ENCODE measurements at places on chromosomes 2 and 18.

- DNase-seq: no peak
Measured at GRCh38 chr2:144156736-144157640, 362.9 kb downstream of the ZEB2 start.

DNA sequence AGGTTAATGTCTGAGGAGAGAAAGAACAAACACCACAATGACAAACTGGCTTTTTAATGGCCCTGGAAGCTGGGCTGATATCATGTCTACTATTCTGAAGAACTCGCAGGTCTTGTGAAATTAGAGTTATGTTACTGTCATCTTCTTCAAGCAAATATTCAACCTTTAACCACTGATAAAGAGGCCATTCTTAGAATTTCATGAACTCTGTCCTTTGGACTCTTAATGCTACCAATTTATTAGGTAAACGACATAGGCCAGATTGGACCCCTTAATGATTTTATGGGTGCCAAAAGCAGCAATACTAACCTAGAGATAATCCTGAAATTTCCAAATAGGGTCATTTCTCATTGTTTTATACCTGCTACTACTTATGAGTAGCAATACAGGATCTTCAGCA is 109.0 kb upstream of the ACVR1C start:
- no peak for DNase-seq

- peak; percentile 29 for DNase-seq
Measured at GRCh38 chr2:15177103-15177502, 384.0 kb downstream of the NBAS start.

GRCh38 chr2:112712903-112713584 is 7.8 kb upstream of the NT5DC4 start:
- DNase-seq: no peak

- DNase-seq: no peak
Measured at GRCh38 chr2:234269769-234270204, 219.3 kb downstream of the SPP2 start.

DNA sequence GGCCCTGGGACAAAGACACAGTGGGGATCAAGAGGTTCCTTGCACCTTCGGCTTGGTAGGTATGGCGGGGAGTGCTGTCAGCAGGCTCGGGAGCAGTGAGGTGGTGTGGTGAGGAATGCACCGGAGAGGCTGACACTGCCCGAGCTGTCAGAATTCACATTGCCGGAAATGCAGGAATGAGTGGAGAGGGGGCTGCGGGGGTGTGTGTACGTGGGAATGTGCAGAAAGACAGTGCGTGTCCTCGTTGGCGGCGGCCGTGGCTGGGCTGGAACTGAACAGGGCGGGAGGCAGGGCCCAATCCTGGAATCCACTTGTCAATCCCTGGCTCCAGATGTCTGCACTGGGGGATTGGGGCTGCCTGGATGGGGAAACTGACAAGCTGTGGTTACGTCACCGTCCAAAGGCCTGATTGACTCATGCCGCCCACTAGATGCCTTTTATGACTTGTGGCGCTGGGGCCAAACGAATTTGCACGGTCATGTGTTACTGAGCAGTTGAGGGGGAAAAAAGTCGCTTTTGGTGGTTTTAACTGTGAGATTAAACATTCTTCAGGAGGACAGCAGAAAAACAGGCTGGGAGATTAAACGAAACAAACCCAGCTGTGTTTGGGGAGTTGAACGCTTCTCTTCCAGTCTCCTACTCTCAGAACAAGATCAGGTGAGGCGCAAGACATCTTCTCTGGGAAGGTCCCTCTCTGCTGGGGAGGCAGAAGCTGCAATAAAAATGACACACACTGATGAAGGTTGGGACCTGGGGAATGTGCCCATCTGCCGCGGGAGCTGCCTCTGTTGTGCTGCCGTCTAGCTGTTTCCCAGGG is 189.4 kb upstream of the GLI2 start:
- no peak for DNase-seq

DNA sequence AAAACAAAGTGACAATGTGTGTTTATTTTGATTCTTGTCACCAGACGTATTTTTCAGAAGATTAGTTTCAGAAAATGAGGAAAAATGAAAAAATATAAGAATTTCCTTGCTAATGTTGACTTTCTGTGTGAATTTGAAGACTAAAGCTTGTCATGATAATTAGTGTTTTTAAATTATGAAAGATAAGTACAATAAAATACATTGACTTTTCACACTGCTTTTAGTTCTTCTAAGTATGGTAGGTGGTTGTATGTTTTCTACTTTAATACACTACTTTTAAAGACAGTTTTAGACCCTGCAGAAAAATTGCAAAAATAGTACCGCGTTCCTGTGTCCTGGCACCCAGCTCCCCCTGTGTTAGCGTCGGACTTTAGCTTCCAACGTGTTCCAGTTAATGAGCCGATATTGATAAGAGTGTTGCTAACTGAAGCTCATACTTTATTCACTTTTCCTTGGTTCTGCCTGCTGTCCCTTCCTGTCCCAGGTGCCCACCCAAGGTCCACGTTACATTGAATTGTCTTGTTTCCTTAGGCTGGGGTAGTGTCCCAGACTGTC is 695 bp downstream of the RBFA start:
- no peak for DNase-seq

- no peak for DNase-seq
Measured at GRCh38 chr2:191012845-191013681, 908 bp downstream of the STAT1 start.

DNA sequence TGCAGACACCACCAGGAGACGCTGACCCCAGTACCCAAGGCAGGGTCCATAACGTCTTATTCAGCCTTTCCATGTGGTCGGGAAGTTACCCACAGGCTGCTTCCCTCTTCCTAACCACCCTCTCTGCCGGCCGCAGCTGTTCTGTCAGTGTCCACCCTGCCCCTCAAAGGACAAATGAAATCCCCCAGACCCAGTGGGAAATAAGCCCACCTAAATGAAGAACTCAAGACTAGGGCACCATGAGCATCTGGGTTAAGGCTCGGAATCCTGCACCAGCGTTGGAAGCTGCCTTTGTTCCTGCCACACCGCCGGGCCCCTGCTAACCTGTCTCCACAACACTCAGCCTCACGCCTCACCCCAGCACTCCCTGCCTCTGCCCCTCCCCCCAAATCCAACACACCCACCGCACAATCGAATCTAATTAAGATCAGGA is 21.7 kb downstream of the BCL11A start:
- no peak for DNase-seq

- DNase-seq: no peak
Measured at GRCh38 chr18:59123588-59124369, 15.9 kb upstream of the SEC11C start.

- DNase-seq: no peak
Measured at GRCh38 chr18:46211816-46212215, 107.6 kb downstream of the HAUS1 start.

- DNase-seq: no peak
Measured at GRCh38 chr18:12540751-12541150, 117.2 kb downstream of the SPIRE1 start.

DNA sequence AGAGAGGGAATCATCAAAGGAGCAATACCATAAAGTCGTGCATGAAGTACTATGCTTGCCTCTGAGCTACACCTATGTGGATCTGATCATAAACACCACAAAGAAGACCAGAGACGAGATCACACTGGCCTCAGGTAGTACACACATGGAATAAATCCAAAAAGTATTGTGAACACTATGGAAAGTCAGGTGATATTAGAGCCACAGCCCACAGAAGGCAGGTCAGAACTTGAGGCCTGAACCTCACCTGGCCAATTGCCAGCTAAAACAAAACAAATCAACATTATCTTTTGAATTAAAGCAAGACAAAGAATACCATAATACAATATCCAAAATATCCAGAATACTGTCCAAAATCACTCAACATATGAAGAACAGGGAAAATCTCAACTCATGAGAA is 371.1 kb downstream of the NCKAP5 start:
- no peak for DNase-seq

DNA sequence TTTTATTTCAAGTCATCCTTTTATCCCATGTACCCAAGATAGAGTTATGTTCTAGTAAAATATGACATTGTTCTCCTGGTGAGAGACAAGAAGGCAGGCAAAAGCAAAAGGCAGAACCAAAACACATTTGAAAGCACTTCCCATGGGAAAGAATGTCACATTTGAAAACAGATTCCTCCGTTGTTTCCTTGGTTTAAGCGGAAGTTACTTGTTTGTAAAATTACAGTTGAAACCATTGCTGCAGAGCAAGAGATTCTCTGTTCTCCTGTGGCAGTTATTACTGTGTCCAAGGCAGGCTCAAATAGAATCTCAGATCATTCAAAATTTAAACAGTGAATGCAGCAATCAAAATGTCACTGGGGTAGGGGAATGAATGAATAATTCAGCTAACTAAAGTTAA is 149.6 kb downstream of the MTCL1 start:
- no peak for DNase-seq

DNA sequence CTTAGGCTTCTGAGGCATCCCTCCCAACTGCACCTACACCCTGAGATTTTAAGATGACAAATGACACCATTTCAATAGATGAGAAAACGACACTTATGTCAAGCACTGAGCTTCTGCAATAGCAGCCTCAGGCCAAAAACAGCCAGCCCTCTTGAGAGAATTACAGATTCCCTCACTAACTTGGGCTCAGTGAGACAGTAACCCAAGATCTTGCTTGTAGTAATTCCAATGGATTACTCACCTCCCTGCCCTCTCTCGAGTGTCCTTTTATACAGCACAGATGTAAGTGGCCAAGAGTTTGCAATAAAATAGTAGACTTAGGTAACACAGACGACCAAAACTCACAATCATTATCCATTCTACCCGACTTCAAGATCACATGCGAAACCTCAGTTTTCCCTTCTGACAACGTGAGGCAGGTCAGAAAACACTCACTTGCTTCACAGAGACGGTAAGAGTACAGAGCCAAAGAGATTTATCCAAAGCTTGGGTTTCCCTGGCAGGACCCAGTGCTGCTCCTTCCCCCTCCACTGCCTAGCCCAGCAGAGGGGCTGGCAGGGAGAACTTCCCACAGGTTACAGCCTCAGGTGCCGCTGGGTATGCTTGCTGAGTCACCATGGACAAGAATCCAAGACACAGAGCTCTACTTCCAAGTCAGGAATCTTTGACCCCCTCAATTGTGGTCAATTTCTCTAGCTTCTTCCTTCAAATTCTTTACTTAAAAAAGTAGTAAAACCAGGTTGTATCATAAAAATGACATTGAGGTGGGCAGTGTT is 181.4 kb downstream of the MYO5B start:
- DNase-seq: no peak

GRCh38 chr2:20580690-20581437 is 70.0 kb downstream of the HS1BP3 start:
- no peak for DNase-seq

DNA sequence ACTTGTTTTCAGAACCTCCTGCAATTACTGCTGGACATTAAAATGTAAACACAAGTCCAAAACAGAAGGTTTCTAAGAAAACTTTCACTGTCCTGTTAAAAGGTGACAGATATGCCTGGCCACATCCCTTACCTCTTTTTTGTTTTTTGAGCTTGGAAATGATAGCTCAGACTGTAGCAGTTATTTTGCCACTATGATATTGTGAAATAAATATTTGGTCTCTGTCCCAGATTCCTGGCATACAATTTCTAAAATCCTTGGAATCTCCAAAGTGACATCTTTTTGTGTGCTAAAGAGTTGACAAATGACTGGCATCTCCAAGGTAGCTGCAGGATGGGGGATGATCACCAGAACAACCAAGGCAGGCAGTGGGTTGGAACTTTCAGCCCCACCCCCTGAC is 16.8 kb downstream of the TPGS2 start:
- DNase-seq: no peak

DNA sequence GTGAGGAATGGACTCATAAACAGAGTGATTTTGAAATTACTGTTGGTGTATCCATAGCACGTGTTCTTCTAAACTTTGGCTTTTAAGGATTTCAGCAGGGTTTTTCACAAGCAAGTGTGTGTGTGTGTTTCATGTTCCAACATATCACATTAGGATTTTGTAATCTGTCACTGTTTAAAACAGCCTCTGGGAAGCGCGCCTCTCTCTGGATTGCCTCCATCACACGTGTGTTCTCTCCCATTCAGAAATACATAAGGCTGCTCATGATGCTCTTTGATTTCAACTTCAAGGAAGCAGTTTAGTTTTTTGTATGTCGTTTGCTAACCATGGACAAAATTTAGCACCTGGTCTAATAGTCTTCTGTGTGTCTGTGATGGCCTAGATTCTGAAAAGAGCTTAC is 370.4 kb downstream of the MTX2 start:
- no peak for DNase-seq

DNA sequence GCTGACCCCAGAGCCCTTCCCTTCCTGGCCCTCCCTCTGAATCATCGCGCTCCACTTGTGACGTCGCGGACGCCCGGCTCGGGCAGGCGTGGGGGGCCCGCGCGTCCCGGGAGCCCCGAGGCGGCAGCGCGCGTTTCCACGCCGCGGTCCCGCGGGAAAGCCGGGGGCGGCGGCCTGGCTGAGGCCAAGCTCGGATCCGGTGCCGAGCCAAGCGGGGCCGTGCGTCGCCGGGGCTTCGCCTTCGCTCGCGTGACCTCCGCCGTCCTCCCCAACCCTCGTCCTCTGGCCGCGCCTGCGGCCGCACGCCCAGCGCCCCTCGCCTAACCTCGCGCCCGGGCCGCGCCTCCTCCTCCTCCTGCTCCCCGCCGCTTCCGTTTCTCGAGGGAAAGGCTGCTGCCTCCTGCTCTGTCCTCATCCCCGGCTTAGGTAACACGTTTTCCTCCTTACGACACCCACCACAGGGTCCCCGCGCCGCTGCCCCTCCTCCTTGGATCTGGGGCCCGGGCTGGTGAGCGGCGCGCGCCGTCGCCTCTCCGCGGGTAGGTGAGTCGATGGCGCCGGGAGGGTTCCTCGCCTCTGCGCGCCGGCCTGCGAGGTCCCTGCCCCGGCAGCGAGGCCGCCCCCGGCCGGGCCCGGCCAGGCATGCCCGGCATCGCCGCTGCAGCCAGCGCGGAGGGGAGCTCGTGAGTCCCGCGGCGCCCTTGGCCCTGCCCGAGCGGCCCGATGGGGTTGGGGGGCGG is at the start of gene INPP1:
Gene INPP1 (plus strand): TSS at position 54 of the 740 bp plus-strand sequence. CDS start 16,514 bp downstream, outside the sequence.
- peak; percentile 27 for DNase-seq

DNA sequence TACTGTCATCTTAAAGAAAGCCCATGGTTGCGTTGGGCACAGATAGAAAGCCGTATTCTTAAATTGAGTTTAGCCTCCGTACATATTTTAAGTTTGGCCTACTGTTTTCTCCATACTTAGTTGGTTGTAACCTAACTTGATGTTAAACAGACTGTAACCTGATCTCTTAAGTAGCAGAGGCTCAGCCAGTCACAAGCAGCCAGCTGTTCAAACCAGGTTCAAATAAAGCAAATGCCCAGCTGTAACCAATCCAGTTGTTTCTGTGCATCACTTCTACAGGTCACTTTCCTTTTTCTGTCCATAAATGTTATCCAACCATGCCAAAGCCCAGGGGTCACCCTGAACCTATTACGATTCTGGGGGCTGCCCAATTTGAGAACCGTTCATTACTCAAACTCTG is 10.0 kb upstream of the THADA start:
- DNase-seq: no peak

DNA sequence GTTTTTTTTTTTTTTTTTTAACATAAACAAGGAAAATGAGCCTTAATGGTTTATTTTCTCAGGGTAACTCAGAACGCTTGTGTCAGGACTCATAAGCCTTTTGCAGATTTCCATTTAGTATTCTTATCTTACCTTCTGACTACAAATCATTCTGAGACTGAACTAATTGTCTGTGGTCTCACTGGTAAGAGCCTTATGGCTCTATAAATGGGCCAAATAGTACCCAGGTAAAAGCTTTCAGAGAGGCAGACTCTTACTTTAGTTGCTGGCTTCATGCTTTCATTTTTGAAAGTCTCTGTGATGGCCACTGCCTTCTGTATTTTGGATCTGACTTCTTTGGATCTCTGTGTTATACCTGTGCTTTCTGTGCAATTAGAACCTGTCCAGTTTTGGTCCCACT is 403.4 kb downstream of the RIT2 start:
- DNase-seq: no peak

- no peak for DNase-seq
Measured at GRCh38 chr18:79786786-79787526, 10.8 kb upstream of the KCNG2 start.

- DNase-seq: no peak
Measured at GRCh38 chr2:222751821-222752719, 80.6 kb downstream of the MOGAT1 start.
